ENCODE measurements at places on chromosomes 16 and 17. TPM values are rescaled to one million over a fixed set of nuclear protein-coding genes. Genes with fewer than 3 reads are reported as not detected.

DNA sequence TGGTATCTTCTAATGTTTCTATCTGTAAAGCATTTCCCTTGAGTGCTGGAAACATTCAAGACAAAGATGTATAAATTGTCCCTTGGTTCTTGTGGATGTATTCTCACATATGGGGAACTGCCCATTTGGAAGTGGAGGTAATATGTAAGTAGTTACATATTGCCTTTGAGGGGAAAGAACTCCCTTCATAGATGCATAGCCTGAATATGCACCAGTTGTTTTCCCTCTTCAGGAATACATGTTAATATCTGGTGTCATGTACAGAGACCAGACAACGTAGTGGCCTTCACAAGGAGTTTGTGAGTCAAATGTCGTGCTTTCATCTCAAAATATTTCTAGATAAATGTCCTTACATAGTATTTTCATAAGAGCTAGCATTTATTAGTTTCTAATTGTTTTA lies 213.5 kb downstream of the BCAS3 start:
- no peak for DNase-seq

- no peak for DNase-seq
Measured at GRCh38 chr17:19703828-19704613, 12.4 kb downstream of the SLC47A2 start.

- no peak for DNase-seq
Measured at GRCh38 chr17:56031636-56032035, 121.6 kb upstream of the ANKFN1 start.

DNA sequence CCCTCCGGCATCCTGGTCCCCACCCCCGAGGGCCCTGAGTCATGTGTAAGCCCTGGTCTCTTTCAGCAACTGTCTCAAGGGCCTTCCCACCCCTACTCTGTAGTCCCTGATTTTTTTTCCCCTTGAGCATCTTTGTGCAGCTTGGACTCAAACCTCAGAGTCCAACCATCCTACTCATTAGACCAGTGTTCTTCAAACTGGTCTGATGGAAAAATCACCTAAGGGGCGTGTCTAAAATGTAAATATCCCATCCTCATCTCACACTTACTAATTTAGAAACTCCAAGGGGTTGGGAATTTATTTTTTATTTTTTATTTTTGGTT lies 624 bp downstream of the G6PC3 start:
- DNase-seq = no peak

DNA sequence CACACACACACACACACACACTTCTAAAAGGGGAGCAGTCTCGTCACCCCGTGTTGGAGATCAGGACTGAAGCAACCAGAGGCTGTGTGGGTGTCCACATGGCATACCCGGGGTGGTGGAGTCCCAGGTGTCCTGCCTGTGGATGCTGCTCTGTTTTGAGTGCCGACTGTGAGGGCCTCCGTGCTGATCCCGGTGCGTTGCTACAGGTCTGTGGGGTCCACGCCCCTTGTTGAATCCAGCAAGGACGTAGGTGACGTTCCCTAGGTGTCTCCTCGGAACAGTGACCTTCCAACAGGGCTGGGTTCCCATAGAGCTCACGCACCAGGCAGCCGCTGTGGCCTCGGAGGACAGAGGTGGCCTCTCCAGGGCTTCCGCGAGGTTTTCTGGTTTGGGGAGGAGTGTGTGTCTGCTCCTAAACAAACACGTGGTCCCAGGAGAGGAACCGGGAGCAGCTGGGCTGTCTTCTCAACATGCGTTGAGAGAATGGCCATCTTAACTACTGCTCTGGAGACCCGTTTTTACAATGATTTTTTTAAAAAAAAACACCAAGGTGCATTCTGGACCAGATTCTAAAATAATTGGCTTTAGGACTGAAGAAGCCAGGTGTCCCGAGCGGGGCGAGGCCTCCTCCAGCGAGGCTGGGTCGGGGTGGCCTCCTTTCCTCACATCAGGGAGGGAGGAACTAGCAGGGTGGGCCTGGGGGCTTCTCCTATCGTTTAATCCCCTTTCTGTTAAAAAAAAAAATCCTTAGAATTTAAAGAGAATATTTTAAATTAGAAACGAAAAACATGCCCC lies 100.6 kb upstream of the ZNF750 start:
- DNase-seq = no peak

- no peak for DNase-seq
Measured at GRCh38 chr17:45345554-45346215, 28.9 kb upstream of the MAP3K14 start.

GRCh38 chr17:49997301-49997650 lies 2.3 kb upstream of the DLX3 start:
- DNase-seq = no peak

ZG16B gene
- total RNA-seq = 1.2 TPM

GRCh38 chr16:8704098-8704497 lies 29.7 kb downstream of the ABAT start:
- no peak for DNase-seq

EPX gene
- total RNA-seq = not detected

GPR179 gene
- total RNA-seq = 0.05 TPM

TMEM132E gene
- not detected for total RNA-seq

SEZ6L2 gene
- total RNA-seq = 0.27 TPM

MILR1 gene
- total RNA-seq = not detected

DNA sequence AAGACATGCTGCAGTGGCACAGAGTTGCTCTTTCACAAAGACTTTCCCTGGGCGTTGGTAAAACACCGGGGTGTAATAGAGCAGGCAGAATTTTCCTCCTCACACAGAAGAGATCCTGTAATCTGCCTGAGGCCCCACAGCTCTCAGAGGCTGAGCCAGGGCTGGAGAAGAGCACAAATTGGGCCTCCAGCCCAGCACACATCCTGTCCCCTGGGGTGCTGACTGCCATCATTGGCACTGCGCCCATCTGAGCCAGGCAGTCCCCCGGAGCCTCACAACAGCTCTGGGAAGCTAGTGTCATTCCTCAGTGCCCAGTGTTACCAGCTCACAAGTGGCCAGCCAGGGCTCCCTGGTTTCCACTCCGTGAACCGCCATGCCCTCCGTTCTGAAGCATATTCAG lies 119.4 kb downstream of the SOCS1 start:
- DNase-seq = no peak

- no peak for DNase-seq
Measured at GRCh38 chr16:86026171-86026910, 127.4 kb downstream of the IRF8 start.

CIBAR2 gene
- total RNA-seq = not detected

DNA sequence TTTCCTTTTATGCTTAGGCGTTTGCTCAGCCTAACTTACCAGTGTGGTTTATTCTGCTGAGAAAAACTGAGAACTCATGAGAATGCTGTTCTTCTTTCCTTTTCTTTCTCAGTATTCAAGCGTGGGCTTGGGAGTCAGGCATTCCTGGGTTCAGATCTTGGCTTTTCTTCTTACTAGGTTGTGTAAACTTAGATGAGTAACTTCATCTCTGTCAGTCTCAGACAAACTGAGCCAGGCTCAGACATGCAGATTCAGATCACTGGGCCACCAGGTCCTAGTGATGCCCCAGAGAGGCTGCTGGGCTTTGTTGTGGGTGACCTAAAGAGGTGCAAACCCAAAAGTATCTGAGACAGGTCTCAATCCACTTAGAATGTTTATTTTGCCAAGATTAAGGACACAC lies 95.8 kb upstream of the MPHOSPH6 start:
- no peak for DNase-seq

DNA sequence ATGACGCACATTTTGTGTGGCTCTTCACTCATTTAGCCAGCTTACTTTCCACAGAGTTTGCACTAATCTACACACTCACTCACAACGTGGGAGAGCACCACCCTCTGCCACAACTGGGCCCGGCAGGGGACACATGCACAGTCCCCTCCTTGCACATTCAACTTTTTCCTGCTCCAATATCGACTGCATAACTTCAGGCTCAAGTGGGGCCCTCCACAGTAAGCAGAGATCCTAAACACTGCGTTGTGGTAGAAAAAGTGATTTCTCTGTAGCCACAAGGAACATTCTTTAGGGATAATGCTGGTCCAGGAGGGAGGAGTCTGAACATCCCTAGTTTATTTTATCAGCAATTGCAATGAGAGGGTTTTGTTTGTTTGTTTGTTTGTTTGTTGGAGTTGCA lies 40.0 kb downstream of the MRPS23 start:
- no peak for DNase-seq

DNA sequence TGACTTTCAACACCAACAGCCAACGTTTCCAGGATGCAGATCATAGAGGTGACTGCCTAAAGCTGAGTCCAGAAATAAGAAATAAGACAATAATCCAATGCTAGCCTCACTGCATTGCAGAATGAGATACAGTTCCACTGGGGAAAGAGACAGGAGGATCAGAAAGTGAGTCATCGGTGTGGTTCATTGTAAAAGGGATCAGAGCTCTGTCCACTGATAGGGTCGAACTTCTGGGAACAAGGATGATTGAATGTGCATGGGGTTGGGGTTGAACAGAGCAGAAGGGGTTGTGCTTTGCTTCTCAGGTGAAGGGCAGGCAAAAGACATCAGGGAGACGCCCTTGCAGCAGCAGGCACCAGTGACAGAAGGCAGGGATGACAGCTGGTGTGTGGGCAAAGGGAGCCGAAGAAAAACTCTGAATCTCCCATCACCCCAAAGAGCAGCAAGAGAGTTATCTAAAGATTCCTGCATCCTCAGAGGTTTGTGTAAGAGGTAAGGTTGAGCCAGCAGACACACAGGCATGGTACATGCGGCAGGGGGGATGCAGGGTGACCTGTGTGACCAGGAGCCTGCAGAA lies 16.4 kb downstream of the CLEC10A start:
- DNase-seq = no peak

- no peak for DNase-seq
Measured at GRCh38 chr16:85173981-85174751, 61.9 kb upstream of the CIBAR2 start.

DNA sequence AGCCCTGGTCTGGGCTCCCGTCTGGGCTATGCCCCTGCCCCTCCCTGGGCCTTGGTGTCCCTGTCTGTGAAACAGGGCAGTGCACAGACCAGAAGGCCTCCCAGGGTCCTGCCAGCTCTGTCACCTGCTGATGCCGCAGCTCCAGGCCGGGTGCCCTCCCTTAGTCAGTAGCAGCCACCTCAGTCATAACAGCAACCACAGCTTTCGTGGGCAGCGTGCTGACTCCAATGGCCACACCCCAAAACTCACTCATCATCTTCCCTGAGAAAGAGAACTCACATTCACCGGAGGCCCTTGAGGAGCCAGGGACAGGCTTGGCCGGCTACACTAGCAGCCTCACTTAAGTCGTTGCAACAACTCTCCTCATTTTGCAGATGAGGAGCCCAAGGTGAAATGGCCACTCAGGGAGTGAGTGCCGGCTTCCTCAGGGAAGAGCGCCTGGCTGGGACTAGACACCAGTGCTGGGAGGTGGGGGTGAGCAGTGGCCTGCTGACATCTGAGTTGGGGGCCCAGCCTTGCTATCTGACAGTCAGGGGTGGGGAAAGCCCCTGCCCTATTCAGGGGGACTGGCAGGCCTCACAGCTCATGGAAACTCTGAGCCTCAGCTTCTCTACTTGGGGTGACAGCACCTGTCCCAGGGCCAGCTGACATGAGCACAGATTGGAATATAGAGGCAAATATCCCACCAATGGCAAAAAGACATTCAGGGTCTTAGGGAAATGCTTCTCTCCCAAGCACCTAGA lies 22.6 kb downstream of the SLC5A10 start:
- peak; percentile 67 for DNase-seq

TBX2 gene
- total RNA-seq = not detected

GRCh38 chr16:57567691-57568090 lies 25.2 kb downstream of the ADGRG5 start:
- no peak for DNase-seq

KRTAP16-1 gene
- not detected for total RNA-seq

- no peak for DNase-seq
Measured at GRCh38 chr16:9094011-9094846, 2.8 kb downstream of the HAPSTR1 start.

GRCh38 chr16:2071454-2072202 lies 23.8 kb downstream of the TSC2 start:
- DNase-seq = no peak

ATP2A1 gene
- total RNA-seq = 2.8 TPM

- no peak for DNase-seq
Measured at GRCh38 chr16:85838381-85838780, 38.9 kb downstream of the COX4I1 start.

DNA sequence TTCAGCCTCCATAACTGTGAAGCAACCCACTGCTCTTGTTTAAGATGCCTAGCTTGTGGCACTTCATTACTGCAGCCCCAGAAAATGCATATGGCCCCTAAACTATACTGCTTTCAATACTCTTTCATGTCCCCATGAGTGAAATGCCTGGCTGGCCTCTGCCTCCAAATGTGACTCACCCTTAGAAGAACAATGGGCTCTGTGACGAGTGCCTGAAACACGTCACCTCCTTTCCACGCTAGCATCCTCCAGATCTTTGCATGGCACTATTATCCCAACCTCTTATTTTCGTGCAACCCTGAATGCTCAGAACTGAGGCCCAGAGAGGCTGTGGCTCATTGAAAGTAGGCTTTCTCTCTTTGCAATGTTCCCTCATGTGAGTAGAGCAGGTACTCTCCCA lies 233.1 kb downstream of the CBLN1 start:
- no peak for DNase-seq

DNA sequence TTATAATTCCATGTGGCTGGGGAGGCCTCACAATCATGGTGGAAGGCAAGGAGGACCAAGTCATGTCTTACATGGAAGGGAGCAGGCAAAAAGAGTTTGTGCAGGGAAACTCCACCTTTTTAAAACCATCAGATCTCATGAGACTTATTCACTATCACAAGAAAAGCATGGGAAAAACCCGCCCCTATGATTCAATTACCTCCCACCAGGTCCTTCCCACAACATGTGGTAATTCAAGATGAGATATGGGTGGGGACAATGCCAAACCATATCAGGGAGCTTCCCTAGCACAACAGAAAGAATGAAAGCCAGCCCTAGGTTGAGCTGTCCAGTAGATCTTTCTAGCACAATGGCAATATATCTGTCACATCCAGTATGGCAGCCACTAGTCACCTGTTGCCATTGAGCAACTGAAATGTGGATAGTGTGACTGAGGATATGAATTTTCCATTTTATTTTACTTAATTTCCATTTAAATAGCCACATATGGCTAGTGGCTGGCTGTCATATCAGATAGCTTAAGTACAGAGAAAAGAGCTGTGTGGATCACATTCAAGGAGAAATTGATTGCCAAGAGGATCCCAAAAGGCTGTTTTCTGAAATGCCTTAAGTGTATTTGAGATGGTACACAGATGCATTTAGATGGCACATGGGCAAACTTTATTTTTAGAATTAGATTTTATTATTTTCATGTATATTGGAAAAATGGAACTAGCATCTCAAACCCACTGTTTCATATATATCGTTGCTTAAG lies 273.0 kb downstream of the GRIN2A start:
- DNase-seq = no peak
